ENCODE measurements at places on chromosomes 2 and 18.

DNA sequence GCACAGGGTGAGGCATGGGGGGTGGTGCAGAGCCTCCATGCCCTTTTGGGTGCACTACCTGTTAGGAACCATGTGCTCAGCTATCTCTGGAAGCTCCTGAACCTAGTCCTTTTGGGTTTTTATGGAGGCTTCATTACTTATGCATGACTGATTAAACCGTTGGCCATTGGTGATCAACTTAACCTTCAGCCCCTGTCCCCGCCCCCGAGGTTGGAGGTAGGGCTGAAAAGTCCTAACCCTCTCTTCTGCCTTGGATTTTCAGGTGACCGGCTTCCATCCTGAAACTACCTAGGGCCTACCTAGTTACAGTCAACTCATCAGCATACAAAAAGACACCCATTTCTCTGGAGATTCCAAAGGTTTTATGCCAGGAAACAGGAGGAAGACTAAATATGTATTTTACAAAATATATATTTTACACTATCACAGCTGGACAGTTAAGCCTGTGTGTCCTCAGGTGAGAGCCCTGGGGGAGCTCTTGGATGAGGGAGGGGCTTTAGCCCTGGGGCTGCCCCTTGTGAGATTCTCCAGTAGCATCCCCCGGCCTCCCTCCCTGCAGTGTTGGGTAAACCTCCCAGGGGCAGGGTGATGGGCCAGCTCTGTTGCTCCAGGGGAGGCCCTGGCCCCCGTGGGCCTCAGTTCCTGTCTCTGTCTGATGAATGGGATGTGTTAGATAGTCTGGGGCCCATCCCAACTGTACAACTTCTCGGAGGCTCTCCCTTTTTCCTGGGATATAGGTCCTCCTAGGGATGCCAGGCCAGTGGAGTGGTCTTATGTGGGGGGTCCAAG lies 24.1 kb downstream of the GLI2 start:
- no peak for DNase-seq

GRCh38 chr2:105627534-105627933 lies 117.2 kb upstream of the NCK2 start:
- DNase-seq, result no peak

DNA sequence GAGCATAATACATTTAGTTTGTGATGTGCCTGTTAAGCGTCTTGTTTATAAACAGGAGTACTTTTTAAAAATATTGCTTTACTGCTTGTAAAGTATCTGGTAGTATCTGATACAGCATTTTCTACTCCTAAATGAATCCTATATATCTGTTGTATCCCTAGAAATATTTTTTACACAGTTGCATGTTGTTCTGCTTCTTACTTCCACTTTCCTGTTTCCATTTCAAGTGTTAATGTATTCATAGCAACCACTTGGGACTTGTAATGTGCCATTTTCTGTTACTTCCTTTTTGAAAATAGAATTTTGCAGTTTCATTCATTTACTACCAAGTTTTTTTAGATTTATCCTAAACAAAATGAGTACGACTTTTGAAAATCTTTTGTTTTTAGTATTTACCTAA lies 24.9 kb downstream of the CCNT2 start:
- DNase-seq, result no peak

DNA sequence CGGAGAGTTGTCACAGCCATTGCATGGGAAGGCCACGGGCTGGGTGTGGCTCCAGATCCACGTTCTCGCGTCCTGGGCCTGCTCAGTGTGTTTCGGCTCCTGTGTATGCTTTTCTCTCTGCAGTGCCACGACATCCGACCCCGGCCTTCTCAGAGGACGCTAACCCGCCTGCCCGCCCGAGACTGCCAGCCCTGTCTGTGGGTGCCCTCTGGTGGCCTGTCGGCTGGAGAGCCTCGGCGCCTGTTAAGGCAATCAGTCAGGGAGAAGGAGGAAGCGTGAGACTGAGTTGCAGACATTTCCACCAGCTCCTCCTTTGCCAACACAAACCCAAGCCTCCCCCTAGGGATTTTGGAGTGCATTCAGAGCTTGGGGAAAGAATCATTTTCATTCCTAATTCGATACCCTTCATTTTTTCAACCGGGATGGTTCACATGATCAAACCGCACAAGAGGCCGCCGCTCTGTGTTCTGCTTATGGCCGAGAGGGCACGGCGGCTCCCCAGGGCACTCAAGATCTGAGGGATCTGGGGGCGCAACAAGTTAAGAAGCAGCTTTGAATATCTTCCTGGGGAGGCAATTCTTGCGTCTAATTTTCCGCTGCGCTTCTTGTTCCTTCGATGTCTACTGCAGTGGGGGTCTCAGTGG lies 37.5 kb upstream of the ZBTB7C start:
- DNase-seq, result peak; percentile 42

- no peak for DNase-seq
These were observed 67.8 kb upstream of the RPRM start for GRCh38 chr2:153546358-153546757.

DNA sequence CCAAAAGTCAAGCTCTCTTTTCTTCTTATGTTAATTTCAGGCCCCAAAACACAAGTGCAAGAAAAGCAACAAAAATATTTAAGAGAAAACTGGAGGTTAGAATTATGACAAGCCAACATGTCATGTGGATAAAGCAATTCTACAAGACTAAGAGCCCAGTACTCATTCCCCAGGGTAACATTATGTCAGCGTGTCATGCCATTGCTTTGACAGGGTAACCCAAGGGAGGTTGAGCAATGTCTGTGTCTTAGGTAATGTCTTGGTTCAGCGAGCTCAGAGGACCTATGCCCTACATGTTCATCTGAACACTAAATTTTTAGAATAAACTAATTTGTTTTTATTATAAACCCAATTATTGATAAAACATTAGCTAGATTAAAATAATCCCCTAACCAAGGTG lies 173.2 kb upstream of the ZNF804A start:
- no peak for DNase-seq

DNA sequence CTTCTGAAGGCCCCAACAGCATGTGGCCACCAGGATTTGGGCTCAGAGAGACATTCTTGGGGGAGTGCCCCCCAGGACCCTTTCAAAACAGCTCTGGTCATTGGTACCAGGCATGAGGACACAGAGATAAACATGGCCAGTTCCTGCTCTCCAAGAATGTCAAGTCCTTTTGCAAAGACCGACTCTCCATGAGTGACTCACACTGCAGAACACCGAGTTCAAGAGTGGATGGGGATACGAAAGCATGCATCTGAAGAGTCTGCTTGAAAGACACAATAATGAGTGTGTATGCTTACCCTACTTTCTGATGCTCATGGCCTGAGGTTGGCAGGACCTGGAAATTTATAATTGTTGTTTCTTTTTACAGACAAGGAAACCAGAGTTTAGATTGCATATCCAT lies 450.6 kb downstream of the TSN start:
- DNase-seq, result no peak

- no peak for DNase-seq
These were observed 24.4 kb upstream of the ACKR3 start for GRCh38 chr2:236545248-236545658.

DNA sequence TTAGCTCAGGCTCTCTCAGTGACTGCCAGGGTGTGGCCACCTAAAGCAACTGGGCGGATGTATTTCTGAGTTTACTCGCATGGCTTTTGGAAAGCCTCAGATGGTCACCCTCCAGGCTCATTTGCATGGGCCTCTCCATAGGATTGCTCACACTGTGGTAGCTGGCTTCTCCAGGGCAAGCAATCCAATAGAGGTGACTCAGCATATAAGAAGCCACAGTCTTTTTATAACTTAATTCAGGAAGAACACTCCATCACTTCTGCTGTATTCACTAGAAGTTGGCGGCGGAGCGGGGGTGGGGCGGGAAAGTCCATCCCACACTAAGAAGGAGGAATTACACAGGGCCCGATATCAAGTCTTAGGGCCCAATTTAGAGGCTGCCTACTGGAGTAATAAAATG lies 3.6 kb upstream of the DOK6 start:
- DNase-seq, result no peak

DNA sequence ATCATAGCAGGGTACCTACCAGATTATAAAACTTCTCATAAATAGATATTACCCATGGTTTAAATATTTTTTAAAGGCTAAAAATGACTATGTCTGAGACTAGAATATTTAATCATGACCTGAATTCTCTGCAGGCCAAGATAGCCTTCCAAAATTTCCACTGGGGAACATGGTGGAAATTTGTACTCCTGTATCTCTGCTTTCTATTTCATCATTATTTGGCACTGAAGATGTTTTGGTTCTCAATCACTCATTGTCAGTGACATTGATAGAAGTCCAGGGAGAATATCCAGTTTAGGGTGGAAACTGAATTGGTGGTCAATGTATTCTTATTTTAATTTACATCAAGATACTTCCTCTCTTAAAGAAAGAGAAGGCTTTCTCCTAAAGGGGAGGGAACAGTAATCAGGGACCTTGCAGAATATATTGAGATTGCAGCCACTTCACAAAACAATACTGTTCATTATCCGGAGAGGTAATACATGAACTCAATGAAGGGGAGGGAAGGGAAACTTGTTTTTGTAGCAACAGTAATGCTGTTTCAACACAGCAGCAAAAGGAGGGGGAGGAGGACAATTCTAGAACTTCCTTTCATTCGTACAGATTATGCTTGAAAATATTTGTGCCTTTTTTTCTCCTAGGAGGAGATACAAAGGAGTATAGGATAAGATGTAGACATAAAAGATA lies 34.1 kb downstream of the EEF1B2 start:
- DNase-seq, result no peak

- DNase-seq, result no peak
These were observed 11.9 kb downstream of the NPAS2 start for GRCh38 chr2:100831831-100832230.

- DNase-seq, result no peak
These were observed 711.9 kb downstream of the SUCLG1 start for GRCh38 chr2:83747141-83747540.

GRCh38 chr2:183215917-183216316 lies 91.7 kb downstream of the NUP35 start:
- no peak for DNase-seq

DNA sequence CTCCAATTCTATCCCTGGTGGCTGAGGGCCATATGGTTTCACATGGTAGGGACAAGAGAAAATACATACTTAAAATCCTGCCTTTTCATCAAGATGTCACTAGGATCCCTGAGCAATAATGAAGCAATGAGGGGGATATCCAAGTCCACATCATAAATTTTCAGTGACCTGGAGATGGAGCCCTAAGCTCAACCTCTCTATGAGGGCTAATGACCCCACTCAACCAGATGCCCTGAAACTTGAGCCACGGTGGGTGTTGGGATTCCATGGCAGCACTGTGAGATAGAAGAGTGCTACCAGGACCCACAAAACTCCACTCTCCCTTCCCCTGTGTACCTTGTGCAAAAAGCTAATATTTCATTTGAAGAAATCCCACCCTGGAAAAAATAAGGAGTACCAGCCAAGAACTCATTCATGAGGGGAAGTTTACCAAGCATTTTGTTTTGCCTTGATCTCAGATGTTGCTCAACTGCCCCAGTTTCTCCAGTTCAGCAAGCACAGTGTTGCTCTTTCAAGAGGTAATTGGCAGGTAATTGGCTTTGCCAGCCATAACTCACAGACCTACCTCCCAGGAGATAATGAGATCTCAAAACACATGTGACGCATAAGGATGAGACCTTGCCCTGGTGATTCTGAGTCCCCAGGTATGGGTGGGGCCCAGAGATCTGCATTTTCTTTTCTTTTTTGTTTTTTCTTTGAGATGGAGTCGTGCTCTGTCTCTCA lies 51.0 kb upstream of the TTC39C start:
- no peak for DNase-seq

- no peak for DNase-seq
These were observed 77.9 kb downstream of the NRP2 start for GRCh38 chr2:205760157-205760556.

GRCh38 chr2:11644293-11644692 lies 25.7 kb downstream of the NTSR2 start:
- no peak for DNase-seq

Data from stimulated activated CD4-positive, alpha-beta T cell treated with anti-CD3 and anti-CD28 coated beads, TNF-alpha, amount 100 ng/mL, for 48 hours (primary cell).